ENCODE measurements at places on chromosomes 1 and 21.

- no peak for DNase-seq
These were observed 23.4 kb downstream of the FNBP1L start for GRCh38 chr1:93471284-93471683.

- no peak for DNase-seq
These were observed 7.1 kb upstream of the KCNK1 start for GRCh38 chr1:233606813-233607212.

- DNase-seq: no peak
These were observed 107.9 kb downstream of the FGGY start for GRCh38 chr1:59404796-59405195.

- DNase-seq: no peak
These were observed 2.9 kb upstream of the MTF1 start for GRCh38 chr1:37862330-37862729.

DNA sequence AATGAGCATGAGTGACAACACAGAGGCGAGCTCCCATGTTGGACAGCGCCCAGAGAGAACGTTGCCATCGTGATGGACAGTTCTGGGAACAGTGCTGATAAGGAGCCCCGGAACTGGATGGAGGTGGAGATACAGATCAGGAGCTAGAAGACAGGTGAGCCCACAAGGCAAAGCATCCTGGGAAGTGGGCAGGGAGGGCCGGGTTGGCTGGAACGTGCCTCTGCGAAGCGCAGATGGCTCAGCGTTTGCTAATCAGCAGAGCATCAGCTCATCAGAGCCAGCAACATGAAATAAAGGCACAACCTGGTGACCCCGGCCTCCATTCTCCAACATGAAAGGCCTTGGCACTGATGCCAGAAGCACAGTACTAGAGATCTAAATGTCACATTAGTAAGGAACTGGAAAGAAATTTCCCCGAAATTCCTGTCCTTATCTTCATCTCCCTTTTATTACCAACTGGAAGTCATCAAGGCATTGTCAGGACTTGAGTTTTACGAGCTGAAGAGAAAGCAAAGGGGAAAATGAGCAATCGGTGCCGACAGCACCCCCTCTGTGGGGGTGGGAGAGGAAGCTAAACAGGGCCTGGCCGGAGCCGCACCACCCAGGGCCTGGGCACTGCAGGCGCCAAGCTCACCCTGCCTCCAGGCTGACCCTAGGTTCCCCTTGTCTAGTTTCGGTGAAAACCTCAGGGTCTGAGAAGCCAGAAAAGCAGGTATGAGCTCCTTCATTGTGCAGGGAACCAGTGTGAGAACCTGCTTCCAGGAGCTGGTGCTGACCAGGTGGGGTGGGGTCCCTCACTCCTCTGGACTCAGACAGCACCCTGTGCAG is 19.9 kb downstream of the ABCA4 start:
- DNase-seq: no peak

- DNase-seq: no peak
These were observed 380 bp downstream of the TFF2 start for GRCh38 chr21:42350318-42350910.

- DNase-seq: no peak
These were observed 19.5 kb downstream of the NUAK2 start for GRCh38 chr1:205301842-205302588.

GRCh38 chr1:215417122-215417521 is 150.0 kb upstream of the KCTD3 start:
- DNase-seq: no peak

- DNase-seq: no peak
These were observed 48.7 kb downstream of the NENF start for GRCh38 chr1:212481438-212481767.

- DNase-seq: no peak
These were observed 383.8 kb upstream of the VAMP3 start for GRCh38 chr1:7387053-7387927.

GRCh38 chr1:163196449-163196787 is 6.3 kb downstream of the RGS5 start:
- no peak for DNase-seq

DNA sequence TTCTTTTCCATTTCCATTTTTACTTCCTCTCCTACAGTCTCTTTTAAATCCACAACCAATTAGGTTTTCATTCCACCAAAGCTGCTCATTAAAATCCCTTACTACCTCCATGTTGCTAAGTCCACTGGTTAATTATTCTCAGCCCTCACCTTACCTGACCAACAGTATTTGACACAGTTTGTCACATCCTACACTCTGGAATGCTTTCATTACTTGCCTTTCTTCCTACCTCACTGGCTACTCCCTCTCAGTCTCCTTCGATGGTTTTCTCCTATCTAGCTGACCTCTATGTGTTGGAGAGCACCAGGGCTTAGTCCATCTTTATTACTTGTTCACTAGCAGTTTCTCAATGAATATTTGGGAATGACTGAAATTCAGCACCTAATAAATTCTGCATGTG is 78.6 kb downstream of the NME7 start:
- DNase-seq: no peak

- no peak for DNase-seq
These were observed 2.0 kb downstream of the CHML start for GRCh38 chr1:241638099-241638682.

- no peak for DNase-seq
These were observed 92.0 kb downstream of the CNIH3 start for GRCh38 chr1:224707843-224708725.

- DNase-seq: no peak
These were observed 54.9 kb downstream of the KLHDC7A start for GRCh38 chr1:18535391-18536210.

- no peak for DNase-seq
These were observed 28.8 kb upstream of the PTGFRN start for GRCh38 chr1:116880917-116881316.

DNA sequence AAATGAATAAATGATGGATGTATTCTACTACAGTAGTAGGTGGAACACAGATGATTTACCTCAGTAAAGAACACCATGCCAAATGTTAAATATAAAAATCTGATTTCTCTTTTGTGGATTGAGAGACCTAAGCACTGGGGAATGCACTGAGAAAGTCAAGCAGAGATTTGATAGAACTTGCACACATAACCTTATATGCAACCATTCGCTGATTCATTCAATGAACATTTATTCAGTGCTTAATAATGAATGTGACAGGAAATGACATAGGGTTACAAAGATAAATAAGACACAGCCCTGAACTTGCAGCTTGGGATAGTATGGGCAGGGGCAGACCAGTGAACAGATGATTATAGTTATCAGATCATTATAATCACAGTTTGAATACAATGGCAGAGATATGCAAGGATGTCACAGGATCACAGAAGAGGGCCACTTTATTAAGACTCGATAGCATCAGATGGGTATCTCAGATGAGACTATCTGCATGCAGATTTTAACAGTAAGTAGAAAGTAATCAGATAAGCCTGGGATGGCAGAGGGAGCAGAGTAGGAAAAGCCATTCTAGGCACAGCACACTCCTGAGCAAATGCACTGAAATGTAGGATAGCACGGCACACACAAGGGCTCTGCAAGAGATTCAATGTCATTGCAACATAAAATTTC is 169.4 kb downstream of the ASTN1 start:
- no peak for DNase-seq

DNA sequence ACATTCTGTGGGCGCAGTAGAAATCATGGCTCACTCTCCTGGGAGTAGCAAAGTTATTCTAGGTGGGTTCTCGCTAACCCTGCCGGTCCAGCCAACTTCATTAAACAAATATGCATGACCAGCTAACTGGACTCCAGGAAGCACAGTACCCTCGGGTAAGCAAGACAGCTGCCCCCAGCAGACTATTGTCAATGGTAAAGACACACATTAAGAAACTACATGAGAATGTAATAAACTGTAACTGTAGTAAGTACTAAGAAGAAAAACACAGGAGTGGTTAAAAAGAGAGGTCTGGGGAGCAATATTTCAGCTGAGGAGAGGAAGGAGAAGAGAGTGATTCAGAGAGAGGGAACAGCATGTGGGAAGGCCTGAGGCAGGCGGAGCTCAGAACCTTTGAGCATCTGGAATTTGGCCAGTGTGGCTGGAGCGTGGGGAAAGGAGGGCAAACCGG is 7.4 kb downstream of the SLC2A5 start:
- DNase-seq: no peak

DNA sequence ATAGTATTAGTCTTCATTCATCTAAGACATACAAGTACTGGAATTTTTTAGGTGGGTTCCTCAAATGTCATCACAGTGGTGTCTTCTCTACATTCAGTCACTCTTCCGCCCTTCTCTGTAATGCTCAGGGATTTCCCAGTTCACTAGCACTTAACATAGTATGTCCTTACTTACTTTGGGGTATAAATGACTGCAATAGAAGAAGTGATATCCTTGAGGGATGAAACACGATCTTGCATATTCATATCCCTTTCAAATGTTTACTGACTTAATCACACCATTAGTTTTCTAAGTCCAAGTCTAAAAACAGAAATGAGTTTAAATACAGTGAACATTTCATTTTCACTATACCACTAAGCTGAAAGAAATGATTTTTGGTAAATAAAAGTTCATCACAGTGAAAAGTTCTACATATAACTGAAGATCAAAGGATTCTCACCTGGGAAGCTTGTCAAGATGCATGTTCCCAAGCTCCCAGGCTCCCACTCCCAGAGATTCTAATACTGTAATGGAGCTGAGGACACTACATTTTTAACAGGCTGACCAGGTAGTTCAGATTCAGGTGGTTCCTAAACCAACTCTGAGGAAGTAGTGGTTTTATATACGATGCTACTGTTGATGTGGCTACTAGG is 29.7 kb downstream of the MRPL39 start:
- DNase-seq: no peak

DNA sequence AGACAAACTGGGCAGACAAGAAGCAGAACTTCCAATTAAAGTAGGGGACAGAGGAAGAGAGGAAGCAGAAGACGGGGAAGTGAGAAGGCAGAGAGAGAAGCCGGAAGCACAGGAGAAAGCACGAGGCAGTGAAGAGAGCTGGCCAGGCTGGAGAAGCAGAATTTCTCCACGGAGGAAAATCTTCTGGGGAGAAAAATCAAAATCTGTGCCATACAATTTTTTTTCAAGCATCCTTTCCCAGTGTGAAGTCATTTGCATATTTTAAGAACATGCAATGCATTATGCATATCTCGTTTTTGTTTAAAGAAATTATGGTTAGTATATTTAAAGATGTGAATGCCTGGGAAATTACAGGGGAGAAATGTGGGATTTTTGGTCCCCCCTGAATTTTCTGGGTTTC is 7.3 kb upstream of the CAMK2N1 start:
- DNase-seq: no peak

- DNase-seq: no peak
These were observed 24.6 kb downstream of the ST7L start for GRCh38 chr1:112594208-112594876.

DNA sequence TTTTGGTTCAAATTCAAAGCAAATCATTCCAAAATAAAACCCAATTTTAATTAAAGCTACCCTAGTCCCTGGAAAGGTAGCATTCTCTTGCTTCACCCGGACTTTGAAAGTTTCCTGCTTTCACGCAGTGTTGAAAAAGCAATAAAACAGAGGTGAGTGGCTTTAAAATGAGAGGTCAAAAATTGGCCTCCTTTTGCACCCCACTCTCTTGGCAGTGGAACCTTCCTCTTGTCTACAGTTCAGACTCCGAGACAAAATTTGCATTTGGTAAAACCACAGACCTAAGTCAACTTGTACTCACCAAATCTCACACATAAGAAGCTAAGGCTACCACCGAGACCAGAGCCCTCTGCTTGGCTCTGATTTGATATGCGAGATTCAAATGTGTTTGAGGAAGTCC is 252.7 kb downstream of the TTLL7 start:
- DNase-seq: no peak

GRCh38 chr1:52633291-52633754 is 355 bp downstream of the SHISAL2A start:
- peak; percentile 44 for DNase-seq

GRCh38 chr1:7218210-7218832 is 433.1 kb downstream of the CAMTA1 start:
- DNase-seq: peak; percentile 24

DNA sequence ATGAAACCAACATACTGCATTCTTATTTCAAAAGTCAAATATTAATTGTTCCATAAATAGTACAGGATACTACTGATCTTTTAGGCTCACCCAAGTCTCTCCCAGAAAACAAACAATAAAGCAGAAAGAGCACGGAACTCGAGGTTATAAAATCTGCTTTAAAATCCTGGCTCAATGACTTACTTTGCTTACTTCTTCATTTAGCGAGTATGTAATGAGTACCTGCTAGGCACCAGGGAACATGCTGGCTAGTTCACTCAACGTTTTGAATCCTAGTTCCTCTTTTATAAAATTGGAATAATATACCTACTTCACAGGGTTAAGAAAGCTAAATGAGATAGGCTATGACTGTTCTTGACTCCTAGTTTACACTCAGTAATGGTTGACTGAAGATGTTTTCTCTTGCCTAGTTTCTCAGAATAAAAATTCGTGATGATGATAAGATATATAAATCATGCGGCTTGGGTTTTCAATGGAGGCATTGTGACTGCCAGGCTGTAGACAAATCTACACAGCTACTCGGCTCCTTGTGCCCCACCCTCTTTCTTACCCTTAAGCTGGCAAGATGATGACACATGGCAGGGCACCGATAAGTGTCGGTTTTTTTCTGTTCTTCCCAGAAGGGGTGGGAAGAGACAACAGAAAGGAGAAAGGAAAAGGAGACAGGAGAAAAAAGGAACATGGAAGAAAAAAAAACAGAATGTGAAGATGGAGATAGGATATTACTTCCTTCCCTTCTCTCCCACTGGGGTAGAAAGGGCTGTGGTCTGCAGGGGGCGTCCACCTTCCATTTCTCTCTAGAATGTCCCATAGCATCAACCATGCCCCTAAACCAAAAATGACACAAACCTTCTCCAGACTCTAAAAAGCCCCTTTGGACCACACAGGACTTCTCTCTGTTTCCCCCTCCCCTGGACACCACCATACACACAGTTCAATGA is 507.1 kb downstream of the SMYD3 start:
- DNase-seq: no peak

- no peak for DNase-seq
These were observed 635.7 kb downstream of the KIF26B start for GRCh38 chr1:245790441-245790840.

- no peak for DNase-seq
These were observed 22.2 kb downstream of the C1orf21 start for GRCh38 chr1:184409011-184409410.

DNA sequence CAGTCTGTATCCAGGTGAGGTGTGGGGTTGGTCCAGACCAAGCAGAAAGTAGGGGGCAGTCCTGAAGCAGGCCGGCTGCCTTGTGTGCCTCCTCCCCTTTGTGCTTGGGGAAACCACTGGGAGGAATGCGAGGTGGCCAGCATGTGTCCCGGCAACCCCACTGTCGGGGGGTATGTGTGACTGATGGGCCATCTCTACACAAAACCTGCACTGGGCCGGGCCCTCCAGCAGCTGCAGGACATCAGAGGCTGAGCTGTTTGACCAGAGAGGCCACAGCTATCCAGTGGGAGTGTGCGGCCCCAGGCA is 33.3 kb downstream of the TMEM51 start:
- no peak for DNase-seq

- DNase-seq: no peak
These were observed 32.6 kb upstream of the TLR5 start for GRCh38 chr1:223175633-223176032.
